ENCODE measurements at places on chromosomes 4 and X.

DNA sequence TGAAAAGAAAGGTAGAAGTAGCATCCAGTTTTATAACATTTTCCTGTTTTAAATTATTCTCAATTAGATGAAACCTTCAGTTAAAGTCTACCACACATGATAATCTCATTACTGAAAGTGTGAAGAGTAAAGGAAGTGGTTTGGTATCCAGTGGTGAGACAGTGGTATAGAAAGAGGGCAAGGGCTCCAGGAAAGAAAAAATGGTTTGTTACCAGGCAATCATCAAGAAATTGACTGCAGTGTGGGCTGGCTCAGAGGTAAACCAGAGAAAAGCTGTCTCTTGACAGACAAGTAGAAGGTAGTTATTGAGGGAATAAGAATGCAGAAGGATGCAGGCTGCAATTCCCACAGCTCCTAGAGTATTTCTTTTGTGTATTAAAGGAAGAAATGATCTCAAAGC, 406.2 kb downstream of the TLL1 start:
- DNase-seq = no peak

GRCh38 chrX:86579777-86580176, 431.5 kb downstream of the DACH2 start:
- DNase-seq = no peak

GRCh38 chrX:113818346-113818745, 765.5 kb upstream of the HTR2C start:
- DNase-seq = no peak

DNA sequence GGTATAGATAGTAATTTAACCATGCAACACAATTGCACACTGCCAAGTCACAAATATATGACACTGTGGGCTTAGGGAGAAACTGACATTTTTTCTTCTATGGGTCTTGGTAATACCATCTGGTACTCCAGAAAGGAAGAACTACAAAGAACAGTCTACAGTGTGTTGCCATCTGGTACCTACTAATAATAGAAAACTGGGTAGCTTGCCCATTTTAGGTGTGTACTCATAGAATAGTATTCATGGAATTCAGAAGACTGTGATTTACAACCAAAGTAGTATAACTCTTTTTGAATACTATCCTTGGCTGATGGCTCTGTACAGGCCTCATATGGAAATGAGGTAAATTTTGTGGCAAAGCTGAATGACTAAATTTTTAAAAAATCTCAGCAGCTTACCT, 132.6 kb upstream of the RPS6KA6 start:
- no peak for DNase-seq

DNA sequence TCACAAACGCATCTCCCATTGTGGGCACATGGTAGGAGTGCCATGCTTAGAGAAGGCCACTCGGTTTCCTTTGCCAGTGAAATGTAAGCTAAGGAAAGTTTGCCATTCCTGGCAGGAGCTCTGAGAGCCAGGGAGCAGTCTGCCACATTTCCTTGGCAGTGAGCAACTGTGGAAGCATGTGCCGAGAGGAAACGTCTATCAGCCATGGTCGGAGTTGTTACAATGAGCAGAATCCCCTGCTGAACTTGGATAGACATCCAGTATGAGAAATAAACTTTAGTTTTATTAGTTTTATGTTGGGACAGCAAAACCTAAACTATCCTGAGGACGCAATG, 51.1 kb downstream of the ENOPH1 start:
- DNase-seq = no peak

GRCh38 chr4:180219080-180219479, 2024.1 kb upstream of the TENM3 start:
- DNase-seq = no peak

GRCh38 chrX:77925764-77926163, 15.3 kb downstream of the ATP7A start:
- DNase-seq = no peak

GRCh38 chrX:40040686-40041461, 56.9 kb downstream of the BCOR start:
- no peak for DNase-seq
